ENCODE measurements at places on chromosomes 5 and 9. TPM values are rescaled to one million over a fixed set of nuclear protein-coding genes. Genes with fewer than 3 reads are reported as not detected.

Gene NDUFAF2
- 38.4 TPM for total RNA-seq

Gene SLF1
- total RNA-seq = 18.6 TPM

Gene SLIT3
- total RNA-seq = 12.6 TPM

Gene FANCC
- 24.5 TPM for total RNA-seq

- H3K27ac ChIP-seq = no peak within 1 kb of the TSS
- peaks cover 50% of the 10 kb centered on the region for H3K4me1 ChIP-seq
- peak within 1 kb of the TSS; percentile 87 for H3K4me3 ChIP-seq
- no peaks in the 10 kb centered on the region for H3K36me3 ChIP-seq
- H3K27me3 ChIP-seq = peaks cover 37% of the 10 kb centered on the region
- DNase-seq = peak; percentile 12
These were observed at the start of gene TRPM3 for GRCh38 chr9:71121275-71122021. TRPM3 (minus strand) TSS chr9:71121621; CDS start chr9:71121354, 267 bp downstream.

DNA sequence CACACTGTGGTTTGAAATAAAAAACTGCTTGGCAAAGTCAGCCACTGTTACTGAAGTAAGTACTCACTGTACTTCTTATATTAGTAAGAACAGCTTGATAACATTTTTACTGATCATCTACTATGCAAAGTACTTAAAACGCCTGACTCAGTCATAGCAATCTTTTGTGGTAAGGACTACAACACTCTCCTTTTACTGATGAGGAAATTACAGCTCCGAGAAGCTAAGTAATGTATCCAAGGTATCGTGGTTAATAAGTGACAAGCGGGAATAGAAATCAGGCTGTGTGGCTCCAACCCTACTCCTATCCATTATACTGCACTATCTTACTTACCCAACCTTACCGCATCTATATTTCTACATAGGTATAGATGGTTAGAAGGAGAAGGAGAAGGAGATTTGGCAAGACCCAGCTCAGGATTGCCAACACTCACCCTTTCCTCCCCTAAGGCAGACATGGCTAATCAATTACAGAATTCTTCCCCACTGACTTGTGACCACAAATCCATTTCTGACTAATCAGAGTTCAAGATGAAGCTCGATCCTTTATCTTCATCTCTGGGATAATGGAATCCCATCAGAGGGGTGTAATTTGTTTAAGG, 281.4 kb downstream of the SPOCK1 start:
- peaks cover 9% of the 10 kb centered on the region for H3K4me1 ChIP-seq
- no peak overlapping the region for H3K4me3 ChIP-seq
- no peaks in the 10 kb centered on the region for H3K36me3 ChIP-seq
